ENCODE measurements at places on chromosomes 7 and 10.

DNA sequence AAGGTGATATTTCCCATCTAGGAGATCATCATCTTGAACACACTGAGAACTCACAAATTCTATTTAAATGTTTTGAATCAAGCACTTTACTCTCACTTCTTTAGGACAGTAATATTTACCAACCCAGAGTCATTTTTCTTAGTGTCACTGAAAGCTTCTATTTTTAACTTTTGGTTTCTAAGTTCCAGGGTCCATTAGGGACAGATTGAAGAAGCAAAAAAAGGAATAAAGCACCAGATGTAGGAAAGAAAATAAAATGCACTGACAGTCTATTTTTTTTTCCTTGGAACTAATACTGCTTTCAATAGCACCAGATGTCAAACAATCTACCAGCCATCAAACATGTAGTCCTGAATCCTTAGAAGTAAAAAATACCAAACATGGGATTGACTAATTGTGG, 526.7 kb upstream of the LRRN3 start:
- no peak for DNase-seq

GRCh38 chr7:50266635-50267386, 37.7 kb upstream of the IKZF1 start:
- DNase-seq, result no peak

GRCh38 chr10:132798876-132799275, 12.9 kb upstream of the NKX6-2 start:
- DNase-seq, result no peak

DNA sequence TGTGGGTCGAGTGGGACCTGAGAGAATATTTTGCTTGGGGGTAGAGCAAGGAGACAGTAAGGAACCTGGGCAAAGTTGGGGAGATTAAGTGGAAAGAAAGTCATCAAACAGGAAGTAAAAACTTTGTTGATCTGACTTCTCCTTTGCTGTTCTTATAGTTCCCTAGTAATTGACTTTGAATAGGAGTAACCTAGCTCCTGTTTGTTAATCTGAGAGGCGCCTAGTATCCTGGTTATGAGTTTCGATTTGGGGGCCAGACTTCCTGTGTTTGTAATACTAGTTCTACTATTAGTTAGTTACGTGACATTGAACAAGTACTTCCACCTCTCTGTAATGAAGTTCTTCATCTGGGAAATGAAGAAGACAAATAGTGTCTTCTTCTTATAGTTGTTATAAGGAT, 99.1 kb downstream of the ZNF365 start:
- no peak for DNase-seq

DNA sequence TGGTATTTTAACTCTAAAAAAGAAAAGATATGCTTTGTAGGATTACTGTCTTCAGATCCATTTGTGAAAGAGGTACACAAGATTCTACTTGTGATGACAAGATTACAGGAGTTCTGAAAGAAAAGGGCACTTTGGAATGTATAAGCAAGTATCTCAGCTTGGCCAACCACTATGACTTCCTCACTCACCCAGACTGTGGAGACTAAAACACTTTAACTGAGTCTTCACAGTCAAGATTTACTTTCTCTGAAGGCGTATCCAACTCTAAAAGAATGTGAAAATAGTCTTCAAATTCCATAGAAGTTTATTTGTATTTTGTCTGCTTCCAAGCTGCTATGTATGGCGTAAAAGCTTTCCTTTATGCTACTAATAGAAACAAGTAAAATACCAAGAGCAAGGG, 76.1 kb upstream of the SRRM3 start:
- no peak for DNase-seq

- no peak for DNase-seq
Measured at GRCh38 chr7:93146472-93147141, 1.6 kb downstream of the SAMD9L start.

GRCh38 chr10:122665946-122666345, 33.7 kb downstream of the C10orf120 start:
- DNase-seq, result no peak

Measured in GM04503 (cell line).